ENCODE measurements at places on chromosomes 11 and 22. TPM values are rescaled to one million over a fixed set of nuclear protein-coding genes. Genes with fewer than 3 reads are reported as not detected.
A peak's percentile ranks its signal among the peaks of the same experiment; 100 is the strongest.

Gene HSPB2
- total RNA-seq: 3.1 TPM

Gene TSPAN32
- total RNA-seq: 2.5 TPM

DNA sequence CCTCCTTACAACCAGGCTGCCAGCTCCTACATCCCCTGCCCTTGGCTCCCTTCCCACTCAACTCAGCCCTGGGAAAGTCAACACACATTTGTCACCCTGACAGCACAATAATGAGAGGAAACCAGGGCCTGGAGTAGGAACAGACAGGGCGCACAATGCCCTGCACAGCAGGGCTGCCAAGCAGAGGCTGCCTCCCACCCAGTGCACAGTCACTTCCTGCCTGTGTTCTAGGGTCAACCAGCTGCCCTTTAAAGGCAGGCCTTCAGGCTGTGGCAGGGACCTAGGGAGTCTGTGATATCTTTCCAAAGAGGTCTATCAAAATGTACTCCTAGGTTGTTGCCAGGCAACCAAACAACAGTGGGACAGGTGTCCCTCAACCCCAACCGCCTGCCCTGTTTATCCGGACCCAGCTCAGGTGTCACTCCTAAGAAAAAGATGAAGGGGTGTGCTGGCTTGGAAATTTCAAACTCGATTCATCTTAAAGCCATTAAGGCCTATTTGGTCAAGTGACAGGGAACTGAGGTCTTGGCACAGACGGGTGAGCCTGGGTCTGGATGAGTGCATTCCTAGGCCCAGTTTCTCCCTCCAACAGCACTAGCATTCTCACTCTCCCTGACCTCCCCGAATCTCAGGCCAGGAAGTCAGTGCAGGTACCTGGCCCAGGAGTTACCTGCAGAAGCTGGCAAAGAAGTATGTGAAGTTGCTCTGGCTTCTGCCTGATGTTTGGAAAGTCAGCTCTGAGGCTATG is 110.3 kb upstream of the PITPNB start:
- no peaks in the 10 kb centered on the region for H3K27me3 ChIP-seq
- no peak overlapping the region for H3K4me3 ChIP-seq
- DNase-seq: no peak
- no peaks in the 10 kb centered on the region for H3K36me3 ChIP-seq
- H3K27ac ChIP-seq: peak overlapping the region; percentile 51
- H3K4me1 ChIP-seq: peaks cover 48% of the 10 kb centered on the region

DNA sequence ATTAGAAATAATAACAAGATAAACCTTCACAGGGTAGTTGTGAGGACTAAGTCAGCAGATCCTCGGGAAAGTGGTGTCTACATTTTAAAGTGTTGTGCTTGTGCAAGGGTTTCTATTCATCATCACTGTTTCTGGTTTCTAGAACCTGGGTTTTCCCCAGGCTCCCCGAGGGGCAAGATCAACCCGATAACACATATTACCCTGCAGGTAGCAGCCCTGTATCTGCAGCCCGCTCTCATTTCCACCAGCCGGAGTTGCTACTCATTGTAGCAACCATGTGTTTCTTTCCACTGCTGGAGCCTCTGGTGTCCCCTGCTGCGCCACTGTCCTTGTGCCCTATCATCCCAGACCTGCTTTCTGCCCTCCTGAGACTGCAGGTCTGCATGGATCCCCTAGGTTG is 67.0 kb downstream of the MIAT start:
- no peak for DNase-seq
- no peaks in the 10 kb centered on the region for H3K27me3 ChIP-seq
- H3K4me1 ChIP-seq: no peaks in the 10 kb centered on the region
- no peaks in the 10 kb centered on the region for H3K36me3 ChIP-seq

GRCh38 chr11:6526411-6527135 is 29.5 kb downstream of the DNHD1 start:
- no peak for DNase-seq
- H3K4me1 ChIP-seq: no peaks in the 10 kb centered on the region
- H3K27ac ChIP-seq: no peak overlapping the region
- H3K4me3 ChIP-seq: no peak overlapping the region
- H3K36me3 ChIP-seq: no peaks in the 10 kb centered on the region
- H3K27me3 ChIP-seq: no peaks in the 10 kb centered on the region

- peak overlapping the region; percentile 72 for H3K27ac ChIP-seq
- H3K36me3 ChIP-seq: peaks cover 13% of the 10 kb centered on the region
- no peak for DNase-seq
- H3K27me3 ChIP-seq: no peaks in the 10 kb centered on the region
- H3K4me3 ChIP-seq: peak overlapping the region; percentile 75
Measured at GRCh38 chr22:40345815-40346184, 500 bp upstream of the ADSL start.

- H3K4me1 ChIP-seq: no peaks in the 10 kb centered on the region
- H3K27me3 ChIP-seq: no peaks in the 10 kb centered on the region
- DNase-seq: no peak
Measured at GRCh38 chr22:32660292-32660691, 141.2 kb upstream of the TIMP3 start.

DNA sequence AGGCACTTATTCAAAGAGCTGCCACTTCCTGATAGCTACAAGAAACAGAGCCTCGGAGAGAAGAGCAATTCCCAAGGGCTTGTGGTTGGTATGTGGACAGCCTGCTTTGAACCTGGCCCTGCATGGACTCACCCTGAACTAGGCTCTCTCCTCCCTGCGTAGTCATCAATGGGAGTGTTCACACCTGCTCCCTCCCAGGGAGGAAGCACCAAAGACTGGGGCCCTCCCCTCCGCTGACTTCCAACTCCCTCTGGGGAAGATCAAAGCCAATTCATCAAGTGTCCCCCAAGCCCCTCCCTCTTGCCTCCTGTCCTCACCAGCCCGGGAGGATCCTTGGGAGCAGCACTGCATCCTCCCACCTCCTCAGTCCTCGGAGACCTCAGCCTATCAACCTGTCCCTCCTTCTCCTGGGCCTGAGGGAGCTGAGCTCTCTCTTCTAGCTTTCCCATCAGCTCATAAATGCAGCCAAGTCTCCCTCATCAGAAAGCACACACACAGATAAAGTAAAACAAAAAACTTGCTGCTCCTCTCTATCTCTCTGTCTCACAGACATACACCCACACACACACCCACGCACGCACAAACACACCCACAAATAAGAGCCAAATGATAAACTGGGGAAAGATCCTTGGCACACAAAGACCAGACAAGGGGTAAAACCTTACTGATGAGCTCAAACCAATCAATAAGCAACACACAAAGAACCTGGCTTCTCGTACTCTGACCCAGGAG is 3.3 kb downstream of the A4GALT start:
- no peaks in the 10 kb centered on the region for H3K27me3 ChIP-seq
- H3K4me1 ChIP-seq: peaks cover 42% of the 10 kb centered on the region
- peak overlapping the region; percentile 12 for H3K27ac ChIP-seq

DNA sequence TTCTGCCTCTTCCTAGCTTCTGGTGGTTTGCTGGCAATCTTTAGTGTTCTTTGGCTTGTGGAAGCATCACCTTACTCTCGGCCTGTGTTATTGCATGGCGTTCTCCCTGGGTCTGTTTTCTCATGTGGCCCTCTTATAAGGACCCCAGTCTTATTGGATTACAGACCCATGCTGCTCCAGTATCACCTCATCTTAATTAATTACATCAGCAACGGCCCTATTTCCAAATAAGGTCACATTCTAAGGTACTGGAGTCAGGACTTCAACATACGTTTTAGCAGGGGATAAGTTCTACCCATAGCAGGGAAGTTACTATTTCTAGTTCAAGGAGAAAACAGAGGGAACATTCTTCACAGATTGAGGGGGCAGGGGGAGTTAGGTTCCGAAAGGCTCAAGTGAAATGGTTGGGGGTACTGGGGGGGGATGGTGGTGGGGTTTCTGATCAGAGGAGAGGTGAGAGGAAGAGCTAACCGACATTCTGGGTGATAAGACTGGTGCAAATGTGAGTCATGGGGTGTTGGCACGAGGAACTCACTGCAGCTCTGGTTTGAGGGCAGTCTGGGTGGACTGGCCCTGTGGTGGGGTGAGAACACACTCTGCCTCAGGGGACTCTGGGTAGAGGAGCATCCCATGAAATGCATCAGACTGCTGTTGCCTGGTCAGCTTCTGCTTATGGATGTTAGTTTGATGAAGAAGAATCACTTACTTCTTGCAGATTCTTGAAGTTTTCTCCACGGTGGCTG is 51.5 kb upstream of the ZBED5 start:
- H3K4me1 ChIP-seq: no peaks in the 10 kb centered on the region
- H3K4me3 ChIP-seq: peak overlapping the region; percentile 56
- no peaks in the 10 kb centered on the region for H3K36me3 ChIP-seq

DNA sequence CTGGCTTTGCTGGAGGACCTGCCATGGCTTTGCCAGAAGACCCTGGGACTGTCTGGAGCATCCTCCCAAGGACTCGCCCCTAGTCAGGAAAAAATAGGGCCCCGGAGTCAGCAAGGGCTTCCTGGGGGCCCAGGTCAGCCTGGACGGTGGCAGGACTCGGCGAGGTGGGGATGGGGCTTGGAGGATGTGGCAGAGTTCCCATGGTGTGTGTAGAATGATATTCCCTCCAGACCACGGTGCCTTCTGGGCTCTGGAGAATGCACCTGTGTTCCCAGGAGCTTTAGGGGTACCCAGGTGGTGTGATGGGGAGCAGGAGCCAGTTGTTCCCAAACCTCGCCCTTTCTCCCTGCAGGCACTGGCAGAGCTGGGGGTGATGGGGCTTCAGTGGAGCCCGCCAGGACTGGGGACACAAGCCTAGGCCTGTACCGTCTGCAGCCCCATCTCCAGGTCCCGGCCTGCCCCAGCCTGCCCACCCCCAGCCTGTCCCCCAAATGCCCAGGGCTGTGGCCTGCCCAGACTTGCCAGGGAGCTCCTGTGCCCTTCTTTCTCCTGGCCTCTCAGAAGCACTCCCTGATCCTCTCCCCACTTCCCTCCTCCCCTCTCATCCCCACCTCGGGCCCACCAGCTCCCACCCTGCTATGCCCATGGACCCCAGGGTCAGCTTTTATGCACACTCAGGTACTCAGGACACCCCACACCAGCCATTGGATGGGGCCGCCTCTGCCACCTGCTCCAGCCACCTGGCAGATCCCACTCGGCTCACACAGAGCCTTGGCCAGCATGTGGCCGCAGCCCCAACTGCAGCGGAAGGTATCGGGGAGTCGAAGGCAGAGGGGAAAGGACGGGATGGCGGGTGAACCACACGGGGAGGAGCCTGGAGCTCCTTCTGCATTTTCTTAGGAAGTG is 82.1 kb downstream of the CDKN1C start:
- H3K4me1 ChIP-seq: no peaks in the 10 kb centered on the region
- DNase-seq: no peak
- H3K36me3 ChIP-seq: no peaks in the 10 kb centered on the region
- no peak overlapping the region for H3K4me3 ChIP-seq
- no peak overlapping the region for H3K27ac ChIP-seq
